ENCODE measurements at places on chromosomes 7 and 10. TPM values are rescaled to one million over a fixed set of nuclear protein-coding genes. Genes with fewer than 3 reads are reported as not detected.

- DNase-seq, result no peak
These were observed 99.3 kb downstream of the PIP4K2A start for GRCh38 chr10:22615101-22615500.

GRCh38 chr10:112092519-112092918 lies 91.0 kb downstream of the GPAM start:
- DNase-seq, result no peak

GRCh38 chr7:151647874-151648273 lies 128.2 kb upstream of the RHEB start:
- no peak for DNase-seq

DNA sequence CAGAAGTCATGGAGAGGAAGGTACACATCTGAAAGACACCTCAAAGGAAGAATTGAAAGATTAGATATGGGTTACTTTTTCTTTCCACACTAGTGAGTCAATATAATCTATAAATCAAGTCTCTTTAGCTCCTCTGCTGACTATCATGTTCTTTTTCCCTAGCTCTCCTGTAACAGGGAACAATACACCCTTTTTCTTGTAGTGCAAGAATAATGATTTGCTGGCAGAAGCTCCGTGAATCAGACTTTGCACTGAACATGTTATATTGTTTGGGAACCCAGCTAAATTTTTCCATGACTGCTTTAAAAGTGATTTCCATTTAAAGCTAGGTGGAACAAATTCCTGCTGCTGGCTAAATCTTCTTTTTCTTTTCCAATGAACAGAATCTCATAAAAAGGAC lies 756.6 kb upstream of the C7orf33 start:
- DNase-seq, result no peak

GRCh38 chr10:93006435-93007039 lies 54.1 kb upstream of the CYP26C1 start:
- DNase-seq, result peak; percentile 7

DNA sequence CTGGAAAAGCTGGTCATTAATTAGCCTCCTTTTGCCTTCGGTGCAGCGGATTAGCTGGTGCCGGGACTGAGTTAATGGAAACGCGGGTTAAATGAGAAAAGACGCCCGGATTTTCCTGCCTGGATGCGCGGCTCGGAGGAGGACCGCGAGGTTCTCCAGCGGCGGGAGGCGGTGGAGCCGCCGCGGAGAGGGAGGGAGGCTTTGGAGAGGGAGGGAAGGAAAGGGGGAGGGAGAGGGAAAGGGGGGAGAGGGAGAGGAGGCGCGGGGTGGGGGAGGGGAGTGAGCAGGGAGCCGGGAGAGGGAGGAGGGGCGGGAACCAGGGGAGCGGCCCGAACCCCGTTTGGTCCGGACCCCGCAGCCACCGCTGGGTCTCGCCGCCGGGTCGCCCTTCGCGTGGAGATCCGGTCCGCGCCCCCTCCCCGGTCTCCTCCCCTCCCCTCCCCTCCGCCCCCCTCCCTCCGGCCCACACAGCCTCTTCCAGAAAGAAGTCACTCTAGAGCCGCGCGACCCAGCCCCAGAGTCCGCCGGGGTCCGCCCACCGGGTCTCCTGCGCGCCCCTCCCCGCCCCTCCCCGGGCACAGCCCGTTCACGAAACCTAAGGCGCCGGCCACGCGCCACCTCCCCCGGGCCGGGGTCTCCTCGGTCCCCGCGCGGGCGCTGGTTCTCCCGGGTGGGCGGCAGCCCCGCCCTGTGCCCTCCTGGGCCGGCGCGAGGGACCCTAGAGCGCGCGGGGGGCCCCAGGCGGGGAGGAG lies 347.5 kb downstream of the DNAJB6 start:
- DNase-seq, result no peak

Gene ANAPC16
- 128 TPM for total RNA-seq

GRCh38 chr10:14093730-14094484 lies 236.8 kb downstream of the FRMD4A start:
- no peak for DNase-seq
